Aorta (tissue), 5 donors: ENCODE measurements at places on chromosomes 13 and 19.

GRCh38 chr13:49308921-49309408, 61.2 kb downstream of the CDADC1 start:
- no peaks in the 10 kb centered on the region for H3K36me3 ChIP-seq
- peak overlapping the region; percentile 92 for H3K27ac ChIP-seq
- no peak overlapping the region for H3K4me3 ChIP-seq
- no peak for DNase-seq
- peaks cover 4% of the 10 kb centered on the region for H3K4me1 ChIP-seq

DNA sequence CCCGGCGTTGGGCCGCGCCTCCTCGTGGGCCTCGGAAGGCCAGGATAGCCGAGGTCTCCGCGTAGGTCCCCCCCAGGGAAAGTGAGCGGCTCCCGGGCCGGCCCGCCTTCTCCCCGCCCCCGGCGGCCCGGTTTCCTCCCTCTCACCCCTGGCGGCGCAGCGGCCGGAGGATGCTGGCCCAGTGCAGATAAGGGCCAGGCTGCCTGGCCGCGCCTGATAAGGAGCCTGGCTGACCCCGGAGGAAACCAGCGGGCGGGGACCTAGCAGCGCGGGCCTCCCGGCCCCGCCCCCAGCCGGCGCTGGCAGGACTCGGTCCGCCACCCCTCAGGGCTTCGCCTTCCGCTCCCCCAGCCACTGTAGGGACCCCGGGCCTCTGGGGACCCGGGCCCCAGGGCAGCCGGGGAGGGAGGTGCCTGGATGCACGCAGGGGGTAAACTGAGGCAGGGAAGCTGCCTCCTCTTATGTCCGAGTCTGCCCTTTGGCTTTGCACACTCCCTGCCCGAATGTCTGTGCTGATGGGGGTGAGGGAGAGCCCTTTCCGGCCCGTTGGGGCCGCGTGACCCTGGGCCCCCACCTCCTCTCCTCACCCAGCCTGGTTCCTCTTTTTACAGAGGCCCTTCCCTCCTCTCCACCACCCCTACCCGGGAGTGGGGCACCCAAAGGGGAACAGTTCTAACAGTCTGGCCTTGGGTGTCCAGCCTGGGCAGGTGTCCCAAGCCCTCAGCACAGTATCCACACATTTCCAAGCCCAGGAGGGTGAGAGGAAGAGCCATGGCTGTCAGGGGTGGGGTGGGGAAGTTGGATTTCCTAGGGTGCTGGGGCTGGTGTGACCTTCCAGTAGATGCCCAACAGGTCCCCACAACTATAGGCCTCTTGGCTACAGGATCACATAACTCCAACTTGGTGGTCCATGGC, at the start of gene LYL1:
Gene LYL1 (minus strand): TSS at position 193 of the 915 bp plus-strand sequence. CDS start 1,687 bp downstream, outside the sequence.
- peak within 1 kb of the TSS; percentile 49 for H3K27ac ChIP-seq
- H3K36me3 ChIP-seq: no peaks in the 10 kb centered on the region
- H3K4me3 ChIP-seq: peak within 1 kb of the TSS; percentile 21
- H3K27me3 ChIP-seq: no peaks in the 10 kb centered on the region
- DNase-seq: peak; percentile 91

DNA sequence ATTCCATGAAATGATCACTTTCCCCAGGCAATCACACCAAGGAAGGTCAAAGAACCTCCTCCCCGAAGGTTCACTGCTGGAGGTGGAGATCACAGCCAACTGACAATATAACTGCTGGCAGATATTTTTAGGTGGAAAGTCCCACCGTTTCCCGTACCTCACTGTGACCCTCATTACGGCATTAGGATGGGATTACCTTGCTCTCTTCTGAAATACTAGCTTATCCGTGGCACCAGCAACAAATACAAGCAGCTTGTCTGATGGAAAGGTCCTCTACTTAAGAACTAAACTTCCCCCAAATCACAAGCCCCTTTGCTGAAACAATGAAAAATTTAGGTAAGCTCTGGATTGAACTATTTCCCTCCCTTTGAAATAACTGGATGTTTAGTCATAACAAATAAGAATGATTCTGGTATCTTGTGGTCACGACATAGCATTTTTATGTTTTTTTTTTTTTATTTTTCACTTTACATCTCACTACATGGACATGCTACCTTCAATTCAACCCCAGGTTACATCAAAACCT, 178.9 kb downstream of the COL4A1 start:
- H3K27me3 ChIP-seq: no peaks in the 10 kb centered on the region
- no peak overlapping the region for H3K4me3 ChIP-seq
- no peak overlapping the region for H3K27ac ChIP-seq

GRCh38 chr13:114004420-114005205, 30.7 kb upstream of the C13orf46 start:
- no peak for DNase-seq
- no peaks in the 10 kb centered on the region for H3K4me1 ChIP-seq
- no peak overlapping the region for H3K27ac ChIP-seq
- no peaks in the 10 kb centered on the region for H3K36me3 ChIP-seq

DNA sequence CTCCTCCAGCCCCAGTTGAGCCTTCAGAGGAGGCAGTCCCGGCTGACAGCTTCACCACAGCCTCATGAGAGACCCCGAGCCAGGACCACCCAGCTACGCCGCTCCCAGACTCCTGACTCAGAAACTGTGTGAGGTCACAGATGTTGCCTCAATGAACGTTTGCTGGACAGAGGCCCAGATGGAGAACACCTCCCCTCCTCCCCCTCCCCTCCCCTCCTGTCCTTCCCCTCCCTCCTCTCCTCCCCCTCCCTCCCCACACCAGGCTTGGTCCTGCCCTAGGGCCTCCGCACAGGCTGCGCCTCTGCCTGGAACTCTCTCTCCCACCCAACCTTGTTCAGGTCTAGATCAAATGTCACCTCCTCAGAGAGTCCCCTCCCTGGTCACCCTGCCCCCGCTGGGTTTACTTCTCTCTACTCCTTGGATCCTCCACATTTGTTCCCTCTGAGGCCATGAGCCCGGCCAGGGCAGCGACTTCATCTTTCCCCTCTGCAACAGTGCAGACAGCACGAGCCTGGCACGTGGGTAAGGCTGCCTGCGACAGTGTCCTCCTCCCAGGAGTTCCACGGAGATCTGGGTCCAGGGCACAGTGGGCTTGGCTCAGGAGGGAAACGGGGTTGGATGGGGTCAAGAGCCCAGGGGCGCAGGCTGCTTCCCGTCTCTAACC, 17.4 kb downstream of the PIP5K1C start:
- no peak overlapping the region for H3K4me3 ChIP-seq
- DNase-seq: peak; percentile 53
- no peak overlapping the region for H3K27ac ChIP-seq
- no peaks in the 10 kb centered on the region for H3K27me3 ChIP-seq

DNA sequence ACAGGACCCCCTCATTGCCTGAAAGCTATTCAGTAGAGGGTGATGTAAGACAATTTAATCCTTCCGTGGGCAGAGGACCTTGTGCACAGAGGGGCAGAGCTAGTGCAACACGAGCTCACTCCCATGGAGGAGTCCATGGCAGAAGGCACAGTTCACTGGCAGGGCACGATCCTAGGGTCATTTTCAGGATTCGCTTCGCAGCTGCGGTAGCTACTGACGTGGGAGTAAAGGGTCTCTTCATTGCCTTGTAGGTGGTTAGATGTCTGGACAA, 207.8 kb downstream of the FOXO1 start:
- H3K27me3 ChIP-seq: no peaks in the 10 kb centered on the region
- no peak for DNase-seq
- no peak overlapping the region for H3K4me3 ChIP-seq
- no peaks in the 10 kb centered on the region for H3K36me3 ChIP-seq
- no peaks in the 10 kb centered on the region for H3K4me1 ChIP-seq

DNA sequence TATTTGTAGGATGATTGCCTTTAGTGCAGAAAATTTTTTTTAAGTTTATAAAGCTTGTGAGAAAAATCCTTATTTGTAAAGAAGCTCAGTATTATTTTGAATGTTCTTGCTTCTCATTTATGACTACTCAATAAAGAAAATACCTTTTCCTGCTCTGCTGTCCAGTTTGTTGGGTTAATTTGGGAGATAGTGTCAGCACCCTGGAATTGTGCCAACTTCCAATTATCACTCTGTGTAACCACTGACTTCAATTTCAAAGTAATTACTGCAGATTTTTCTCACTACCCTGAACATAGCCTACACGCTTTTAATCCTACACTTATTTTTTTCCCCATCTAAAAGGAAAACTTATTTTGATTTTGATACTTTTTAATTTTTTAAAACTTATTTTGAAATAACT, 93.1 kb downstream of the GGACT start:
- DNase-seq: no peak
- no peak overlapping the region for H3K4me3 ChIP-seq
- H3K36me3 ChIP-seq: no peaks in the 10 kb centered on the region
- no peaks in the 10 kb centered on the region for H3K27me3 ChIP-seq
- no peaks in the 10 kb centered on the region for H3K4me1 ChIP-seq

GRCh38 chr13:114222461-114222968, 12.2 kb upstream of the CDC16 start:
- H3K4me3 ChIP-seq: no peak overlapping the region
- peak; percentile 63 for DNase-seq
- H3K27ac ChIP-seq: no peak overlapping the region
- no peaks in the 10 kb centered on the region for H3K27me3 ChIP-seq
